ENCODE measurements at places on chromosomes 5 and 9.

DNA sequence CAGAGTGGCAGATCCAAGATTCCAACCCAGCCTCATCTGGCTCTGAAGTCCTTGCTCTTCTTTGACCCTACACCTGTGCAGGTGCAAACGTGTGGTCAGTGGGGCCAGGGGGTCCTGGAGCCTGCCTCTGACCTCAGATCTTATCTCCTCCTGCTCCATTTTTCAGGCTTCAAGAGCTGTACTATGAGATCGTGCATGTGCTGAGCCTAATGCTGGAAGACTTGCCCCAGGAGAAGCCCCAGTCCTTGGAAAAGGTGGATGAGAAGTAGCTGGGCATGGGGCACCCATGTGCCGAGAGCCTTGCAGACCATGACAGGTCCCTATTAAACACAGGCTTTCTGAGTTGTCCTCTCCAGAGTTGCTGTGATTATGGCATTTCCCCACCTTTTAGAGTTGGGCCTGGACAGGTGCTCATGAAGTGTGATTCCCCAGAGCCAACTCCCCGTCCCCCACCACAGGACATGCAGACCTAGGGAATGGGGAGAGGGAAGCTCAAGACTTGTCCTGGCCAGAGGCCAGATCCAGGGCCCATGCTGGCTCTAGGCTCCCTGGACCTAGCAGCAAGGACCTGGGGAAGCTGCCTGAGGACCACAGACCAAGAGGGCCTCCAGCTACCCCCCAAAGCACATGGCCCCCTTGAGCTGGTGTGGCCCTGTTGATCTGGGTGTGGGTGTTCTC is 22.5 kb downstream of the PITX1 start:
- DNase-seq = no peak

DNA sequence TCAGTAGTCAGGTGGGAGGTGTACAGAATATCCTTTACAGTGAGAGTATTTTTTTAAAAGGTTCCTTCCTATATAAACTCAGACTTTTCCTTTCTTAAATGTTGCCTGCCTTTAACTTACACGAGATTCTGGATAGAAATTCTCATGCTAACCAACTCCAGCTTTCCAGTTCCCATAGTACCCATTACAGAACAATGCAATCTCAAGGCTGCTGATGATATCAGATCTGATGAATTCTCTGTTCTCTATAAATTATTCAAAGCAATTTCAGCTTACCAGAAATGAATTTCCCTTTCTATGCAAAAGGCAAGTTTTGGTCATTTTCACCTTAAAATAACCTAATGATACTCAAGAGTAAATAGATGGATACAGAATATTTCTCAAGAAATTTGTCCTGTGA is 90.3 kb downstream of the NUDT12 start:
- DNase-seq = no peak

DNA sequence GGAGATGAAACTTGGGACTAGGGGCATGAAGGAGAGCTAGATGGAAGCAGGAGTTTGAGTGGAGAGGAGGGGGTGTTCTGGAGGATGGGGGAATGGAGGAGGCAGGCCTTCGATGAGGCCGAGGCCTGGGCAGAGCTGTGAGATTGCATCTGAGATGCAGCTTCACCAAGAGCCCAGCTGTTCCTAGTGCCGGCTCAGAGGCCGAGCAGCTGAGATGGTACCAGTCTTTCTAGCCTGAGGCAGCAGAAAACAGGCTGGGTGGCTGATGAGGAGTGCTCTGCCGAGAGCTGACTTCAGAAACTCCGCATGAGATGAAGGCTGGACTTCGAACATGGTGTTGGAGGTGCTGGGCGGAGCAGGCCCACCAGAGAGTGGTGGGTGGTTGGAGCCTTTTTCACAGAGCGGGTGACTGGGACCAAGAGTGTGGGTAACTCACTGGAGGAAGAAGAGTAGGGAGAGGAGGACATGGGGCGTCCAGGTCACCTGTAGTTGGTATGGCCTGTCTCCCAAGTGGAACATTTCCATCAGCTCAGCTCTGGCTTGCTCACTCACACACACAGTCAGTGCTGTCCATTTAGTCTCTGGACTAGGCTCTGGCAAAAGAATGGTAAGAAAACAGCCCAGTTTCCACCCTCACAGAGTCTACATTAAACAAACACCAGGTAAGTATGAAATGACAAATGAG is 54.7 kb downstream of the TMOD1 start:
- DNase-seq = no peak

DNA sequence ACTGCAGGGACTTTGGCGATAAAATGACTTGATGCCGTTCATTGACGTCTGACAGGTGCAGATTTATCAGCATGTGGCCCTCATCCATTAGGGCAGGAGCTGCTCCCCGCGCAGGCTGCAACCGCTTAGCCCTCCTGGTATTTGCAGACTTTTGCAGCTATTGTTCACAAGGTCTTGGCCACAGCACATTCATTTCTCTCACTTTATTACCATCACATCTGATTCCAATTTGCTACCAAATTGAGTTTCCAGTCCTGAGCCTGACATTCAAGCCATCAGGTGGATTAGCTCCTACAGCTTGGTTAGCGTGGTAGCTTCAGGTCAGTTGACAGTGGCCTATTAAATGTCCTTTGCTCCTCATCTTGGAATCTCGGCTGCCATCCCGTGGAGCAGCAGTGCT is 299.2 kb downstream of the CD180 start:
- no peak for DNase-seq

DNA sequence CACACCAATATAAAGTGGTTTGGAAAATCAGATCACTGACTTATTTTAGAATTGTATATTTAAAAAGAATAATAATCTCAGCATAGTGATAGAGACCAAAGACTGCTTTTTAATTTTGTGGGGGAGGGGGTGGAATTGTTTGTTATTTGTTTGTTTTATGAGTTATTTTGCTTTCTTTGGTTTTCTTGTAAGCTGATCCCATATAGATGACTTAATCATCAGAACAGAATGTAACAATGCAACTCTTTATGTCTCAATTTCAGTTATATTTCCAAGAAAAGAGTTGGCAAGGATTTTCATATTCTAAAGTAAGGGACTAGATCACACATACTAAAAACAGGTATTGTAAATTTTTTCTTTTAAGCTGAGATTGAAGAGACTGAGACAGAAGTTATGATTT is 984.9 kb downstream of the TLE4 start:
- DNase-seq = peak; percentile 13

All from RWPE1 (cell line).